ENCODE measurements at places on chromosomes 5 and 9. TPM values are rescaled to one million over a fixed set of nuclear protein-coding genes. Genes with fewer than 3 reads are reported as not detected.

IFNK gene
- not detected for total RNA-seq

ITK gene
- total RNA-seq = not detected

C9orf50 gene
- total RNA-seq = 0.17 TPM

PCDHGC5 gene
- total RNA-seq = 2.6 TPM

CCDC192 gene
- total RNA-seq = not detected

PCDHGA5 gene
- 2.6 TPM for total RNA-seq

HIGD2A gene
- total RNA-seq = 54.7 TPM

PCDHAC1 gene
- 0.51 TPM for total RNA-seq

SLC6A7 gene
- not detected for total RNA-seq

CAVIN4 gene
- total RNA-seq = 1.5 TPM

STC2 gene
- 110 TPM for total RNA-seq

Measured in fibroblast of lung (primary cell).